ENCODE measurements at places on chromosomes 2 and 18. TPM values are rescaled to one million over a fixed set of nuclear protein-coding genes. Genes with fewer than 3 reads are reported as not detected.

DNA sequence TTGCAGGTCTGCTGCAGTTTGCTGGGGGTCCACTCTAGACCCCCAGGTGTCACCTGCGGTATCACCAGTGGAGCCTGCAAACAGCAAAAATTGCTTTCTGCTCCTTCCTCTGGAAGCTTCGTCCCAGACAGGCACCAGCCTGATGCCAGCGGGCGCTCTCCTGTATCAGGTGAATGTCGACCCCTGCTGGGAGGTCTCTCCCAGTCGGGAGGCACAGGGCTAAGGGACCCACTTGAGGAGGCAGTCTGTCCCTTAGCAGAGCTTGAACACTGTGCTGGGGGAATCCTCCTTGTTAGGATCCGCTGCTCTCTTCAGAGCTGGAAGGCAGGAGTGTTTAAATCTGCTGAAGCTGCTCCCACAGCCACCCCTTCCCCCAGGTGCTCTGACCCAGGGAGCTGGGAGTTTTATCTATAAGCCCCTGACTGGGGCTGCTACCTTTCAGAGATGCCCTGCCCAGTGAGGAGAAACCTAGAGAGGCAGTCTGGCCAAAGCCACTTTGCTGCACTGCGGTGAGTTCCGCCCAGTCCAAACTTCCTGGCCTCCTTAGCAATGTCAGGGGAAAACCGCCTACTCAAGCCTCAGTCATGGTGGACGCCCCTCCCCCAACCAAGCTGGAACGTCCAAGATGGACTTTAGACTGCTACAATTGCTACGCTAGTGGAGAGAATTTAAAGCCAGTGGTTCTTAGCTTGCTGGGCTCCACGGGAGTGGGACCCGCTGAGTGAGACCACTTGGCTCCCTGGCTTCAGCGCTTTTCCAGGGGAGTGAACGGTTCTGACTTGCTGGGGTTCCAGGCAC, 652.5 kb downstream of the KCNJ3 start:
- H3K4me3 ChIP-seq, result no peak overlapping the region
- no peaks in the 10 kb centered on the region for H3K4me1 ChIP-seq
- H3K27ac ChIP-seq, result no peak overlapping the region

DNA sequence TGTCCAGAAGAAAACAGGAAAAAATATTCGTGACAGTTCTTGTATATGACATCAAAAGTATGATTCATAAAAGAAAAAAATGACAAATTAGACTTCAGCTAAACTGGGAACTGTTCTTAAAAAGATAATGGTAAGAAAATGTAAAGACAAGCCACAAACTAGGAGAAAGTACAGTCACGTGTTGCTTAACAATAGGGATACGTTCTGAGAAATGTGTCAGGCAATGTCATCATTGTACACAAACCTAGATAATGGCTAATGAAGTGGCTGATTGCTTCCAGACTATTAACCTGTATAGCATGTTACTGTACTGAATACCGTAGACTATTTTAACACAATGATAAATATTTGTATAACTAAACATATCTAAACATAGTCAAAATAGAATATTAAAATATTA, 35.9 kb upstream of the CTIF start:
- no peaks in the 10 kb centered on the region for H3K4me1 ChIP-seq
- H3K4me3 ChIP-seq, result no peak overlapping the region
- no peaks in the 10 kb centered on the region for H3K36me3 ChIP-seq
- no peak overlapping the region for H3K27ac ChIP-seq

DNA sequence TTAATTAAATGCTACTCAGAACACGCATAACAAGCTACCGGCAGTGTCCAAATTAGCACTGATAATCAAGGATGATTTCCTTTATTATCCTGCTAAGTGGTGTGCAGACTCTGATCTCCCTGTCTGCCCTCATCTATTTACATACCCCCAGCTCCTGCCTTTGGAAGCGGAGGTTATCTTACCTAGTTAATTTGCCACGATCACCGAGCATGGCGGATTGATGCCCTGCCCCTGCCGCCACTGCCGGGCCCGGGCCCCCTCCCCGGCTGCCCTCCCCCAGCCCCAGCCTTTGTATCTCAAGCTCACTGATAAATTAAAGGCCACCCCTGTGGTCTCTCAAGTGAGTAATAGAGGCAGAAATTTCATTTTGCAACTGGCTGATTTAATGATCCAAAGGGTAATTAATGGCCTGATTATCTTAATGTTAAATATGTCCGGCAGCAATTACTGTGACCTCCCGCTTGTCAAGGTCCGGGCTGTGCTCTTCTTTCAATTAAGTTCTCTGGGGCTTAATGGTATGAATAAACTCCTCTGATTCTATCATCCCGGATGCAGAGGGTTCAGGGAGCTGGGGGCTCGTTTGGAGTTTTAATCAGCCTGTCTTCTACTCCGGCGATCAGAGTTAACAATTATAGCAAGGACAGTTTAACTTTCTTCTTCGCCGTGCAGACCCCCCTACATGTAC, 113.4 kb downstream of the GBX2 start:
- H3K4me1 ChIP-seq, result no peaks in the 10 kb centered on the region
- DNase-seq, result no peak
- H3K4me3 ChIP-seq, result no peak overlapping the region
- no peak overlapping the region for H3K27ac ChIP-seq

DNA sequence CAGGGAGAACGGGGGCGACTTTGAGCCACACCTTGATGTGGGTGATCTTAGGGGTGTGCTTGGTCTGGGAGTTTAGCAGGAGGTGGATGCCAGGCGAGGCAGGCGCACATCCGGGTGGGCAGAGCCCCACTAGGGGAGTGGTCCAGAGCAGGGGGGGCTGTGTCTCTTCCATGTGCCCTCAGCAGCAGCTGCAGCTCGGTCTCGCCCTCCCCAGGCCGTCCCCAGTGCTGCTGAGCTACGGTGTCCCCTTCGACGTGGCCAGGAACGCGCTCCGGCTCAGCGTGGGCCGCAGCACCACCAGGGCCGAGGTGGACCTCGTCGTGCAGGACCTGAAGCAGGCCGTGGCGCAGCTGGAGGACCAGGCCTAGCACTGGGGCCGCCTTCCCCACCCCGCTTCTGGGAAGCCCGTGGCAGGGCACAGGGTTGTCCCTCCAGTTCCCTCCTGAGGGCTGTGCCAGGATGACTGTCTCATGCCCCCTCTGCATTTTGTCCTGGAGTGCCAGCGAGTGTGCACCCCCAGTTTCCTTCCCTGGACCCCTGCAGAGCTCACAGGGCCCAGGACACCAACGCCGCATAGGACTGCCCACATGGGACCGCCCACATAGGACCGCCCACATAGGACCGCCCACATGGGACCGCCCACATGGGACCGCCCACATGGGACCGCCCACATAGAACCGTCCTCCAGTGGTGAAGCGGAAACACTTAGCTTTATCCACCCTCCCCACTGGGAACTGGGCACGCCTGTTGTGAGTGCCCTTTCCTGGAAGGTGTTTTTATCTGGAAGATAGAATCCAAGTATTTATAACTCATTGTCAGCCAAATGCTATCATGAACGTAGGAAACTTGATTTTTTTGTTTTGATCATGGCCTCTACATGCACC, 1.9 kb upstream of the ESPNL start:
- H3K27ac ChIP-seq, result no peak overlapping the region
- H3K4me3 ChIP-seq, result no peak overlapping the region
- DNase-seq, result peak; percentile 75
- no peaks in the 10 kb centered on the region for H3K36me3 ChIP-seq
- no peaks in the 10 kb centered on the region for H3K27me3 ChIP-seq

GRCh38 chr18:9734189-9734588, 26.1 kb downstream of the RAB31 start:
- no peak overlapping the region for H3K27ac ChIP-seq
- no peak overlapping the region for H3K4me3 ChIP-seq
- no peaks in the 10 kb centered on the region for H3K27me3 ChIP-seq
- no peak for DNase-seq

PCARE gene
- 1.0 TPM for total RNA-seq

- no peaks in the 10 kb centered on the region for H3K36me3 ChIP-seq
- no peak overlapping the region for H3K4me3 ChIP-seq
Observed at GRCh38 chr2:20737505-20737904, 70.6 kb downstream of the GDF7 start.

GRCh38 chr2:27667446-27667845, 3.8 kb downstream of the SLC4A1AP start:
- H3K27me3 ChIP-seq, result no peaks in the 10 kb centered on the region
- H3K4me1 ChIP-seq, result peaks cover 11% of the 10 kb centered on the region
- no peak overlapping the region for H3K4me3 ChIP-seq
- DNase-seq, result no peak
- no peaks in the 10 kb centered on the region for H3K36me3 ChIP-seq

Data from testis (tissue), 5 donors.